ENCODE measurements at places on chromosomes 2 and 18. TPM values are rescaled to one million over a fixed set of nuclear protein-coding genes. Genes with fewer than 3 reads are reported as not detected.

DNA sequence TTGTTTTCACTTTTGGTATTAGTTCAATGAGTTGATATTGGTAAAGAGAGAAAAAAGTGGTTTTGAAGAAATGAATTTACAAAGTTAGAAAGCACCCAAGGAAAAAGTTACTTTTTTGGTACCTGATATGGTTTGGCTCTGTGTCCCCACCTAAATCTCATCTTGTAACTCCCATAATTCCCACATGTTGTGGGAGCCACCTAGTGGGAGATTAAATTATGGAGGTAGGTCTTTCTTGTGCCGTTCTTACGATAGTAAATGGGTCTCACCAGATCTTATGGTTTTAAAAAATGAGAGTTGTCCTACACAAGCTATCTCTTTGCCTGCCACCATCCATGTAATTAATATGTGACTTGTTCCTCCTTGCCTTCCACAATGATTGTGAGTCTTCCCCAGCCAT is 965.6 kb upstream of the NRXN1 start:
- no peak for DNase-seq

The CPS1 gene
- 3.9 TPM for total RNA-seq

The FASTKD2 gene
- total RNA-seq = 38.8 TPM

DNA sequence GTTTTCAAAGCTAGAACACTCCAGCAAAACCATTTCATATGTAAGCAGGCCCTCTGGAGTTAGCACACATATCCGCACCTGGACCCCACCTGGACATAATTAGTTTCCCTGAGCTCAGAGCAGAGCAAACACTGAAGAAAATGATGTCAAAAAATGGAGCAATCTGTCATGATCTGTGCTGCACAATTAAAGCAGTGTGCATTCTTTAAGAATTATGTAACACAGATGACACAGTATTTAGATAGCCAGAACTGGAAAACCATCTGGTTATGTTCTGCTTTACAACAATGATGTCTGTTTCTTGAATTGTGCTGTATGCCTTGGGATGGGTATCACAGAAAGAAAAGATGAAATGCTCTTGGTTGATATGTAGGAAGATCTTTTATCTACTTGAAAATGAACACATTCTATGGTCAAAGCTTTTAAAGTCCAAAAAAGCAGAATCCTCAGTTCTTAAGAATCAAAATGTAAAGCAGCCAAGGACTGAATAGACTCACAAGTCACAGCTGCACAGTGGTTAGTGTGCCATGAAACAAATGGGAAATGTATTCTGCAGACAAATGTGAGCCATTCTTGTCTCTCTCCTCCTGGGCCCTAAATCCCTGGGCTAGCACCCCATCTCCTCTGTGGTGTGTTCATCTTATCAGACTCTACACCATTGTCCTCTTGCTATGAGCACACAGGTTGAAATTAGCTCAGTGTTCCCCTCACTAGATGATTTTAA is 36.8 kb downstream of the HRH4 start:
- no peak for DNase-seq

The SCG2 gene
- 0.39 TPM for total RNA-seq

- DNase-seq = no peak
Observed at GRCh38 chr2:183371545-183371944, 247.3 kb downstream of the NUP35 start.

GRCh38 chr2:47327295-47327694 is 75.7 kb upstream of the MSH2 start:
- DNase-seq = no peak

DNA sequence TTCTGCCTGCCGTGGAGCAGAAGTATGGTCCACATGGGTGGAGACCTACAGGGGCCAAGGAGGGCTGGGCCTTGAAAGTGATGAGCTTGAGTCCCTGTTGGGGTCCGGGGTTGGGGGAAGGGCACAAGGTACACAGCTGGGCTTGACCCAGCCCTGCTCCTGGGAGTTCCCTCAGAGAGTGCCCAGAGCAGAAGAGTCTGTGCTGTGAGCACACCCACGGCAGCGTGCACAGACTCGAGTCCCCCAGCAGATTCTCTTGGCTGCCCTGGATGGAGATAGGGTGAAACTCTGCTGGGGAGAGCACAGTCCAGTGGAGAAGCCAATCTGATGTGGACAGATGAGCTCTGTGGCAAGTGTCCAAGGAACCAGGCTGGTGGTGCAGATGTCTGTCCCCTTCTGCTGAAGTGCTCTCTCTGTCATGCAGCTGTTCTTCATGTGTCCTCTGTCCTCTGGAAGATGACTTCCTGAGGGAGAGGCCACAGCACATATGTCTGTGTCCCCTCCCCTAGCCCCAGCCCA is 27.5 kb downstream of the INPP4A start:
- no peak for DNase-seq

The TMEM247 gene
- not detected for total RNA-seq

The ANKRD30B gene
- total RNA-seq = not detected

- DNase-seq = no peak
Observed at GRCh38 chr18:853471-853870, 41.4 kb upstream of the YES1 start.

DNA sequence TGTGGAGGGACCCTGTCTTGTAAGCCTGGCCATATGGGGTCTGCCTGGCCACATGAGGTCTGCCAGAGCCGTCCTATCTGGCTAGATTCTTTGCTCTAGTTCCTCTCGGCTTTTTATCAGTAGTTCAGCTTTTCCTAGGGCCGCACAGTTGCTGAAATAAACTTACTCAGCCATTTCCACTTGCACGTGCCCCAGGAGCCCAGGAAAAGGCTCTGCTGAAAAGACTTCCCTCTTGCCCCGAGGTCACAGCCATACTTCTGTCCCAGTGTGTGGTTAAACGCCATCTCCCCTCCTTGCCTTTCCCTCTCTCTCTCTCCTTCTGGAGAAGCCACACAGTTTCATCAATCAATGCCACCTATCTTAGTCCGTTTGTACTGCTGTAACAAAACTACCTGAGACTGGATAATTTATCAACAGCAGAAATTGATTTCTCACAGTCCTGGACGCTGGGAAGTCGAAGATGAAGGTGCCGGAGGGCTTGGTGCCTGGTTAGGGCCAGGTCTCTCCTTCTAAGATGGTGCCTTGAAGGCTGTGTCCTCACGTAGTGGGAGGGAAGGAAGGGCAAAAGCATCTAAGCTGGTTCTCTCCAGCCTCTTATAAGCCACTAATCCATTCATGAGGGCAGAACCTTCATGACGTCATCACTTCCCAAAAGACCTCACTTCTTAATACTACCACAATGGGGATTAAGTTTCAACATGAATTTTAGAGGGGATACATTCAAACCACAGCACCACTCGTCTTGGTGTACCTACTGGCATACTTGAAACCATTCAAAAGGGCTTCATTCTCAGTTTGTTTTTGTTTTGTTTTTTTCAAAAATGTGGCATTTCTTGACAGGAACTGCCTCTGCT is 11.2 kb upstream of the GALM start:
- no peak for DNase-seq

DNA sequence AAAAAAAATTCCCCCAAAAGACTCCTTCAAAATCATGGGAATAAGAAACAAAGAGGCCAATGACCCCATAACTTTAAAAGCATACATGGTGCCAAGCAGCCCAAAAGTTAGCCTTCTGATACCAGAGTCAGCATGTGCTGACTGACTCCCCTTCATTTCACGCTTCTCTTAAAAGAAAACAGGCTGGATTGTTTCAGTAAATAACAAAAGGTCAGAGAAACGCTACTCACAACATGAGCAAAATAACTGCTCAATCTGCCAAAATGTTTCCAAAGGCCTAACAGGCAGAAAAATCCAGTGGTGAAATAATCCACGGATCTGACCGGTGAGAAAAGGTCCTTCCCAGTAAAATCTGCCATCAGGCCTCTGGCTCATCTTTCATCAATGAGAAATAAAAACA is 71.6 kb downstream of the BCL2 start:
- no peak for DNase-seq

DNA sequence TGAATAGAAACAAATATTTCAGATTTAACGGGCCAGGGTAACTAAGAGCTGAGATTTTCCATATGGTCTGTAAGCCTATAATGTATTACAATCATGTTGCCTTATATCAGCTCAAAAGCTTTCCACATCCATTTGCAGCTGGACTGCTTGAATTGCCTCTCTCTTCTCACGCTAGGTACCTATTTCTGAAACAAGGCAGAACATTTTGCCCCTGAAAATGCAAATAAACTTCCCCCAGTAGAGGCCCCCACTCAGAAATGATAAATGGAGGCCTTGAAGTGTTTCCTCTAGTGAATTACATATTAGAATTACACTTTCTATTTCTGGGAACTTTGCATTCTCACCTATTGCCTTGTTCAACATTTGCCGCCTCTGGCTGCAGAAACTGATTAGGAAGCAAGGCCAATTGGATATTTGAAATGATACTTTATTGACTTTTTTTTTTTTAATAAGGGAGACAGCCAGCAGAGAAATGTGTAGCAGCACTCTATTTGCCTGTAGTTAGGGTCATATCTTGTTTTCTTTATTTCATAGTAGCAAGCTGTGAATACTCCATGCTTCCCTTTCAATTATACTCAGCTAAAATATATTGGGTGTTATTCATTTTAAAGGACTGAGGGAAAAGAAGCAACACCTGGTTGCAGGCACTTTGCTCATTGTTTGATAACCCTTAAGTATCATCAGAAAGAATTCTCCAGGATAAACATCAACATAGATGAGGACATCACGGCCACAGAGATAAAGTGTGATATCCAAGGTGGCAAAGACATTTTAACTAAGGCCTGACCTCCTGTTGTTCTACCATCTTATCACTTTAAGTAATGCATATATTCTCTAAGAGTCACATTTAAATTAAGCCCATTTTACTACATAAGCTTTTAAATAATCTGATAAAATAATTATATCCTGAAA is 505.5 kb downstream of the LRRTM4 start:
- no peak for DNase-seq

DNA sequence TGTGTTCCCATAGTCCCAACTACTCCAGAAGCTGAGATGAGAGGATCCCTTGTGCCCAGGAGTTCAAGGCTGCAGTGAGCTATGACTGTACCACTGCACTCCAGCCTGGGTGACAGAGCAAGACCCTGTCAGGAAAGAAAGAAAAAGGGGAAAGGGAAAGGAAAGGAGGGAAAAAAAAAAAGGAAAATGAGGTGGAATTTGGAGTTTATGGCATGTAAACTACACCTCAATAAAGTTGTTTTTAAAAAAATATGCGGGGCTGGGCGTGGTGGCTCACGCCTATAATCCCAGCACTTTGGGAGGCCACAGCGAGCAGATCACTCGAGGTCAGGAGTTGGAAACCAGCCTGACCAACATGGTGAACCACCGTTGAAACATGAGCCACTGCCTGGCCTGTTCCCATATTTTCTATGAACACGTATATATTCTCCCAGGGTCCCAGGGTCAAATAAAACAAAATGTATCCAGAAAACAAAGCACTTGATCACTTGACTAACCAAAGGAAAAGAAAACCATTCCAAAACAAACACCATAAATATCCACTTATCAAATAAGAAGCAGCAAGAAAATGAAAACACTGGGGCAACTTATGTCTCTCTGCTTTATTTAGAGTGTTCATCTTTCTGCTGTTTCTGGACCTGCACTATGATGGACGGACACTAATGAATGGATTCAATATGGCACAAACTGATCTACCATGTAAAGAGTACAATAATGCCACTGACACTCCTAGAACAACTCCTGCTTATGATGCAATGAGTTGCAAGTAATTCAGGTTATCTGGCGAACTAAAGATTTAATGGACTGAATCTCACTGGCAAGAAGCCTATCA is 56.8 kb downstream of the ASXL2 start:
- no peak for DNase-seq

Measured in ureter (tissue), 1 donor.